ENCODE measurements at places on chromosomes 6 and 20. TPM values are rescaled to one million over a fixed set of nuclear protein-coding genes. Genes with fewer than 3 reads are reported as not detected.

The ANKEF1 gene
- 0.15 TPM for polyA plus RNA-seq

The NRSN1 gene
- polyA plus RNA-seq, result not detected

The LINC00237 gene
- not detected for polyA plus RNA-seq

The TMEM170B gene
- polyA plus RNA-seq, result 11.7 TPM

The SLC35D3 gene
- not detected for polyA plus RNA-seq

The C6orf15 gene
- not detected for polyA plus RNA-seq

The PPP1R14C gene
- polyA plus RNA-seq, result not detected

The ZKSCAN3 gene
- polyA plus RNA-seq, result 0.36 TPM

The POPDC3 gene
- polyA plus RNA-seq, result not detected

The RAET1E gene
- not detected for polyA plus RNA-seq

The RING1 gene
- 5.7 TPM for polyA plus RNA-seq

The PDE7B gene
- 0.34 TPM for polyA plus RNA-seq

The DLK2 gene
- not detected for polyA plus RNA-seq

- DNase-seq, result no peak
Measured at GRCh38 chr6:119466226-119466625, 116.7 kb upstream of the MAN1A1 start.

GRCh38 chr6:686497-686896 is 6.4 kb downstream of the EXOC2 start:
- DNase-seq, result no peak

- DNase-seq, result no peak
Measured at GRCh38 chr6:116404696-116405095, 33.9 kb downstream of the DSE start.

GRCh38 chr6:55082021-55082420 is 92.3 kb upstream of the HCRTR2 start:
- DNase-seq, result no peak

GRCh38 chr6:116380346-116380745 is 9.6 kb downstream of the DSE start:
- no peak for DNase-seq

GRCh38 chr6:14079971-14080370 is 37.6 kb upstream of the CD83 start:
- no peak for DNase-seq

GRCh38 chr6:100484474-100484873 is 19.8 kb upstream of the SIM1 start:
- no peak for DNase-seq

DNA sequence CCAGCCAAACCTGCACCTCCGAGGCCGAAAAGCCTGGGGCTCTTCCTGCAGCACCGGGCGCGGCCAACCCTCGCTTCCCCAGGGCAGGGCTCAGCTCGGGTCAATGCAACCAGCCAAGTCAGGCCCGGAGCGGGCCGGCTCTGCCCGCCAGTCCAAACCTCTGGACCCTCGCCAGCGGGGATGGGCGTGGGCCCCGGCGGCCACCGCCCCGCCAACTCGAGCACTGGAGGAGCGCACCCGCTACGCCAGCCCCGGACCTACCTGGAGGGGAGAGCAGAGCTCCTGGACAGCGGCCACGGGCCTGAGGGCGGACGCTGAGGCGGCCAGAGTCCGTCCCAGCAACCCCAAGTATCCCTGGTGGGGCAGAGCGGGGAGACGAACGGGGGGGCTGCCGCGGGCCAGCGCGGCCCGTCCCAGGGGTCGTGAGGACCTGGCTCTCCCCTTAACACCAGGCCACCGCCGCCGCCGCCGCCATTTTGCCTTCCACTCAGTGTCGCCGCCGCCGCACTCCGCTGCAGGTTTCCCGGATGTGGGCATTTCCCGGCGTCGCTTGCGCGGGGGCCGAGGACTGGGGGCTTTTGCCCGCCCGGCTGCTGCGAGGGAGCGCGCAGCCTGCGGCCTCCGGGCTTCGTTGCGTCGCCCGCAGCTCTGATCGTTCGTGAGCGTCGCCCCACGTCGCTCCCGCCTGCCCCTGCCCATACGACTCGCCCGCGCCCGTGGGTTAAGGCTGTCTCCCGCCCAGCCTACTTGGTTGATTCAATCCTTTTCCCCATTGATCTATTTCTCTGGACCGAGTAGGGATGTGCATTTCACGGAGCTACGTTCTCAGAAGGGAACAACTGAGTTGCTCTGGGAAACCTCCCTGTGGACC is at the start of gene LATS1:
Gene LATS1, minus strand, starts transcription at position 514 of the 871 bp plus-strand sequence. CDS start 15,975 bp downstream, outside the sequence.
- peak; percentile 76 for DNase-seq

GRCh38 chr6:88702956-88703556 is 260.4 kb downstream of the RNGTT start:
- no peak for DNase-seq

- no peak for DNase-seq
Measured at GRCh38 chr6:45655745-45656476, 278.2 kb upstream of the SUPT3H start.

GRCh38 chr6:148347441-148348054 is 4.9 kb downstream of the SASH1 start:
- DNase-seq, result no peak

GRCh38 chr6:8375916-8376315 is 59.4 kb downstream of the SLC35B3 start:
- no peak for DNase-seq

GRCh38 chr6:125728739-125729138 is 20.7 kb upstream of the HEY2 start:
- DNase-seq, result no peak

DNA sequence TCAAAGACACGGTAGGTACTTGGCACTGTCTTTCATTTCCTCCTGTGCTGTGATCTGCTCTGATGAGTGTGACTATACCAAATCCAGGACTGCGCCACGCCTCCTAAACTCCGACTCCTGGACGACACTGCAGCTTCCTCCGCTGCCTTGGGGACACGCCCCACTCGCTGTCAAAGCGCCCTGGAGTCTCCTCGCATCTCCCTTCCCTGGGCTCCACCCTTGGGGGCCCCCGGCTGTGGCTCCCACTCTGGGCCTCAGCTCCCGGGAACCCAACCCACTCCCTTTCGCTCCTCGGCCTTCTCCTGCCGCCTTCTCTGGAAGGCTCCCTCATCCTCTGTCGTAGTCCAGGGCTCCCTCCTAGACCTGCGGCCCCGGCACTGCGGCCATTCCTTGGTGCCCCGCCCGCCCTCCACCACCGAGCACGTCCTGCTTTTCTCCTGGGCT is 61.2 kb downstream of the RSPH3 start:
- peak; percentile 32 for DNase-seq

GRCh38 chr6:12014027-12014872 is 2.1 kb downstream of the HIVEP1 start:
- no peak for DNase-seq

DNA sequence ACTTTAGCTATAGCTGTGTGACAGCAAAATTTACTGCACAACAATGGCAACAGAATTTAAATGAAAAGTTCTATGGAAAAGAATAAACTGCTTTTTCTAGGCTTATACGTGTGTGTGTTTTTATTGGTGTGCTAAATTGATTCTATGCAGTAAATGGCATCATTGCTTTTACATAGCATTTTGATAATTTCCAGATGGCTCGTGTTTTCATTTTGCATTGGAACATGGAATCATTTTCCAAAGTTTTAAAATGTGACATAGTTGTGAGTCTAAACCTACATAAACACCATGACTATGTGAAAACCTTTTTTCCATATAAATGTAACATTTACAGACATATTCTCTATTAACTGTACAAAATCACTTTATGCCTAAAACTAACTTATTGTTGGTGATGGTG is 127.8 kb downstream of the SIM1 start:
- DNase-seq, result no peak

DNA sequence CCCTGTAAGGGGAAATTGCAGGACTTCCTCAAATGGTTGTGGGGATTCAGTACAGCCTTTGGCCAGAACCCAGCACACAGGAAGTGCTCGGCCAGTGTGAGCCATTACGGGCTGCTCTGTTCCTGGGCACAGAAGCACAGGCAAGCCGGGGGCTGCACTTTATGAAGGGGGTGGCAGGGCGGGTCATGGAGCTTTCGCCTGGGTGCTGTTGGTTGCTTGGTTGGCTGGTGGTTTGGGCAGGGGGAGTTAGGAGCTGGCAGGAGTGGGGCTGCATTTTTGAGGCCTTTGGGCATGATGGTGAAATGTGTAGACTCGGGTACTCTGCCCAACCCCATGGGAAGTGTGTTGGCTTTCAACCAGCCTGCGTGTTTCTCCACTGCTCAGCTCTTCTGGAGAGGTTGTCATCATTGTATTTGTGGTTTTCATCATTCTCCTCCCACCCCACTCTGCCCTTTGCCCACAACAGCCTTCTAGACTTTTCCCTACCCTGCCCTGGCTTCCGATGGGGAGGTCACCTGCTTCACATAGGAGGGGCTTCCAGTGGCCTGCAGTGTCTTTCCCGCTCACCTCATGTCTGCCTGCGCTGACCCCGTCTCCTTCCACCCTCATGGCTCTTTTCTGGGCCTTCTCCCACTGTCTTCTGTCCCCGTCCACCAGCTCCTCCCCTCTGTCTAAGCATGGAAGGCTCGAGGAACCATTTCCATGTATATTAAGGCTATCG is 16.1 kb upstream of the RBM38 start:
- DNase-seq, result peak; percentile 95

GRCh38 chr6:53830366-53830765 is 35.6 kb downstream of the LRRC1 start:
- no peak for DNase-seq

DNA sequence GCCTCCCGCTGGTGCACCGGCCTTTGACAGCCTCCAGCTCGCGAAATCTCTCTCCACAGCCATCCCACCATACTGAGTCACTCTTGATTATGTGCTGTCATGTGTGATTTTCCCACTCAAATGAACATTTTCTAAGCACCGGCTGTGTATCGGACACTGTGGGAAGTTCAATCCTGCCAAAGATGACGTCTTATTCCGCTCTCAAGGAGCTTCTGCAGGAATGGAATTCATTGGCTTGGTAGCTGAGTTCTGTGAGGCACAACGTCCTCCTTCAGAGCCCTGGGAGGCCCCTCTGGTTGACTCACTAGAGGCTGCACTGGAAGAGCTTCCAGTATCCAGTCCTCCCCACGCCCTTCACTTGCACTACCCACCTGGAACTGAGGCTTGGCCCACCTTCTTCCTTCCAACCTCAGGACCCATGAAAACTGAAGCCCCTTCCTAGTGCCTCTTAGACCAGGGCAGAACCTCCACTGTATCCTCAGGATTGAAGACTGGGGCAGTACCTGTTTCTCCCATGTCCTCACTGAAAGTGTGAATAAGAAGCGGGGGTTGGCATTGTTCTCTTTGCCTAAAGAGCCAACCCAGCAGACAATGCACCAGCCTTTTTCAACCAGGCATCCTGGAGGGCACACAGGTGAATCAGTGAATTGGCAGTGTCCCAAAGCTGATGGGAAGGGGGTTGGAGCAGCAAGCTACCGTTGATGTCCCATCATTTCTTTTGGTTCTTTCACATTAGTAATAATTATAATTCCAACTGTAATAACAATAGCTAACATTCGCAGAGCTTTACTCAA is 1.7 kb downstream of the UNC5CL start:
- no peak for DNase-seq

DNA sequence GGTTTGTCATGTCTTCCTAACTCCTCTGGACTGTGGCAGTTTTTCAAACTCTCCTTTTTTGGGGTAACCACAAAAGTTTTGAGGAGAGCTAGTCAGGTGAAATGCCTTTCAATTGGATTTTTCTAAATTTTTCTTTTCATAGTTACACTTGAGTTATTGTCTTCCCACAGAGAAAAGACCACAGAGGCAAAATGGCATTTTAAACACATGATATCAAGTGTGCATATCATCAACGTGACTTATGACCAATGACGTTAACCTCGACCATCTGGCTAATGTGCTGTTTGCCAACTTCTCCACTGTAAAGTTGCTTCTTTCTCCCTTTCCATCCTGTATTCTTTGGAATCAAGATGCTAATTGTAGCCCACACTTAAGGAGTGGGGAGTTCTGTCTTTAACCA is 41.3 kb upstream of the SNAP25 start:
- DNase-seq, result no peak

DNA sequence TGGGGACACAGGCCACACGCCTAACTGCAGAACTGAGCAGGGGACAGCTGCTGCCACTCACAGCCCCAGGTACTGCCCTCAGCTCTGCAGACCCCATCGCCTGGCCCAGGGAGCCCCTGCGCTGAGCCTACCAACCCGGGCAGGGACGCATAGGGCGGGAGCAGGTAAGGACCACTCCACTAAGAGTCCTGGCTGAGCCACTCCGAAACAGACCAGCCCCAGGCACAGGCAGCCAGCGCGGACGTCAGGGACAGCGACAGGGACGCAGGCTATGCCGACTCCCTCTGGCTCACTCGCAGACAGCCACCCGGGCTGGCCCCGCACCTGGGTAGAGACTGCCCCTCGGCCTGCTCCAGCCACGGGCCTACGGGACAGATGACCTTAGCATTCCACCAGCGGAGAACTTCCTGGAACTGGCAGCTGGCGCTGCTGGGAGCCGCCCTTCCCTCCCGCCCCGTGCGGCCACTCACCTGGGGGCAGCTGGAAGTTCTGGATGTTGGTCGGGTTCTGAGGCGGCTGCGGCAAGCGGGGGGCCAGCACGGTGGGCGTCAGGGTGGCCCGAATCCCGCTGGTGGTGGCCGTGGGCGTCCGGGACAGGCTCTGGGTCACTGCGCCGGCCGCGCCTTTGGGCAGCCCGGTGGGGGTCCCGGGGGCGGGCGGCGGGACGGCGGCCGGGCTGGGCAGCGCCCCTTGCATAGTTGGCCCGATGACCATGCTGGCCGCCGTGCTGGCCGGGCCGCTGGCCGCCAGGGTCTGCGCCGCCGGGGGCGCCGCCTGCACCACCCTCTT is 1.5 kb downstream of the TAF4 start:
- DNase-seq, result no peak

- DNase-seq, result no peak
Measured at GRCh38 chr20:22578221-22579118, 5.9 kb downstream of the FOXA2 start.

GRCh38 chr6:21748343-21749056 is 154.9 kb downstream of the SOX4 start:
- DNase-seq, result no peak

DNA sequence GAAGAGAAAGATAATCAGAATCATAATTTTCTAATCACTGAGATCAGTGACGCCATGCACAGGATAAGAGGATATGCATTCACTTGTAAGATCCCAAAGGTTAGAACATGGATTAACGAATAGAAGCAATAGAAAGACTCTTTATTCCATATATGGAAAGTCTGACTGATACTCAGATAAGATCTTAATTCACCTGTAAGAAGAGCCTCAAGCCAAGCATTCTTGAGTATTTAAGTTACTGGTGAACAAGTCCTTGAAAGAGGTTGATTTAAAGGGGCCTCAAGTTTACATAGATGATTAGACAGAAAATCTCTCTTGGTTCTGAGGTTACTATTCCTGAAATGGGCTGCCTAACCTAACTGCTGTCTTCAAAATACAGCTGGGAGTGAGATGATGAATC is 53.8 kb upstream of the MTRF1L start:
- DNase-seq, result no peak
